ENCODE measurements at places on chromosomes 7 and 10.
A peak's percentile ranks its signal among the peaks of the same experiment; 100 is the strongest.

GRCh38 chr7:8380130-8380529 lies 53.3 kb upstream of the NXPH1 start:
- DNase-seq = no peak

- DNase-seq = no peak
These were observed 147.1 kb downstream of the LRRC4 start for GRCh38 chr7:127884066-127884559.

GRCh38 chr10:113055458-113055857 lies 105.4 kb downstream of the TCF7L2 start:
- no peak for DNase-seq

DNA sequence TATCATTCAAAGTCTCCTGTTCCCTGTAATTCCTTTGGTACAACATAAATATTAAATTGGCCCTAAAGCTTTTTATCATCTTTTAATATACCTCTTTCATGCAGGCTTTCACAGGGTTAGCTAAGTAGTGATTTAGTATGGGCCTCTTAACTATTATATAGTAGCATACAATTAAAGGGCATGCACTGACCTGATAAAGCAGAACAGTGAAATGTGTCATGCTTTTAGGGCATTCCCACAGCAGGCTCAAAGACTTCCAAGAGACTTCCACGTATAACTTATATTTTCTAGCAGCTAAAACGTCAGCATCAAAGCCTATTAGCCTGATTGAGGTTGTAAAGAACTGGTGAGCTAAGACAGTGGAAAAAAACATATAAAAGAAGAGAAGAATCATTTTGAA lies 35.3 kb downstream of the SAMD8 start:
- DNase-seq = no peak

- DNase-seq = no peak
These were observed 35.9 kb downstream of the TCF7L2 start for GRCh38 chr10:112985690-112986543.

- DNase-seq = no peak
These were observed 123.0 kb upstream of the TNS3 start for GRCh38 chr7:47704936-47705335.

DNA sequence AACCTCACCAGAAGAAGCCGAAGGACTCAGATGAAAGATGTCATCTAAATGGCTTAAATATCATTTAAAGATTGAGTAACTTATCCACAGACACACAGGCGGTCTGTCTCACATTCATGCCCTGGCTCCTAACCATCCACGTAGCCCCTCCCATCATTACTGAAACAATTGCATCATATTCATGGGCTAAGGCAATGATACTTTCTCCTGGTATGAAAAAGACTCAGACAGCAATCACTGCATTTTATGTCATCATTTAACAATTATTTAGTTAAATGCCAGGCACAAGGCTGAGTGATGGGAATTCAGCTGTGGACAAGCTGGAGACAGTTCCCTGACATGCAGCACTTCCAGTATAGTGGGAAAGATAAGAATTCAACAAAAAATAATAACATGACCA lies 11.2 kb upstream of the TECTB start:
- no peak for DNase-seq

GRCh38 chr10:32253821-32254220 lies 93.1 kb downstream of the EPC1 start:
- DNase-seq = no peak

DNA sequence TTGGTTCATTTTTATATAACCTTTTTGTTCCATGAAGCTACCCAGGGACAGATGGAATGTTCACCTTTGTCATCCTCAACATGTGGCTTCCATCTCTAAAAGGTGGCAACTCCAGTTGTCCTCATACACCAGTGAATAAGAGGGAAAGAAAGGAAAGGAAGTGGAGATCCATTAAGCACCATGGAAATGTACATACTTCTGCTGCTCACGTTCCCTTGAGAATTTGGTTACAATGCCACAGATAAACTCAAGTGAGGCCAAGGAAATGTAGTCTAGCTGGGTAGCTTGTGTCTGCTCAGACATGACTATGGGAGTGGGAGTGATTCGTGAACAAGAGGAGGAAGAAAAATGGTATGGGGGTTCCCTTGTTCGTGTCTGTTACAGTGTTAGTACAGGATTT lies 237.1 kb upstream of the FAM3C start:
- no peak for DNase-seq

- DNase-seq = peak; percentile 75
These were observed 253.2 kb upstream of the INHBA start for GRCh38 chr7:41955893-41956675.

GRCh38 chr7:372546-372931 lies 82.6 kb downstream of the FOXL3 start:
- no peak for DNase-seq

GRCh38 chr10:130801784-130802183 lies 509.7 kb downstream of the TCERG1L start:
- no peak for DNase-seq

- DNase-seq = no peak
These were observed 305.8 kb upstream of the KCND2 start for GRCh38 chr7:119967221-119967620.

DNA sequence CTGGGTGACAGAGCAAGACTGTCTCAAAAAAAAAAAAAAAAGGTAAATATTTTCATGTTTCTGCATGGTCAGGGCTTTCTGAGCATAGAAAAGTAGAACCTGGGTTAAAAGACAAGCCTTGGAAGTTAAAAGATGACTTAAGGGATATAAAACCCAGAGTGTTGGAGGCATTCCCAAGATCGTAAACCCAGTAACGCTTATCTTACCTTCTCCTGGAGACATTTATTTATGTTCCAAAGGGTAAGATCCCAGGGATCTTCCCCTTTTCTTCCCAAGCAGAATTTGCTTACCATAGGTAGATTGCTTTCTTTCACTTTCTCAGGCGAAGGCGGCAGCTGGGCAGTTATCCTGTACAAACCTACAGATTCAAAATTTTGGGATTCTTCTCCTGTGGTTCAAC lies 22.2 kb downstream of the SUGCT start:
- no peak for DNase-seq

- DNase-seq = no peak
These were observed 25.6 kb downstream of the CDK14 start for GRCh38 chr7:90621747-90622140.

DNA sequence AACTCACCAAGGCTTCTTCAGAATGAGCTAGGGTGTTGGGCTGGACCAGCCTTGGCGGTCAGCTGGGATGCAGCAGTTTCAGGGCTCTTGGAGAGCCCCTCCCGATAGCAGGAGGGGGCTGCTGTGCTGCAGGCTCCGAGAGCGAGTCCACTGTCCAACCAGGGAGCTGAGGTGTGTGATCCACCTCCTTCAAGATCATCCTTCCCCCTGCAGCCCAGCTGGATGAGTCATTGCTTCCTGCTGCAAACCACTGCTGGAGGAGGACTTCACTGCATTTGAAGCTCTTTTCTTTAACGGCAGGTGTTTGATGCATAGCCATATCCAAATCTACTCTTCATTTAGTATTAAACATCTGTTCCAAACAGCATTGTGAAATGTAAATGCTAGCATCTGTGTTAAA lies 54.2 kb upstream of the EBF3 start:
- no peak for DNase-seq

DNA sequence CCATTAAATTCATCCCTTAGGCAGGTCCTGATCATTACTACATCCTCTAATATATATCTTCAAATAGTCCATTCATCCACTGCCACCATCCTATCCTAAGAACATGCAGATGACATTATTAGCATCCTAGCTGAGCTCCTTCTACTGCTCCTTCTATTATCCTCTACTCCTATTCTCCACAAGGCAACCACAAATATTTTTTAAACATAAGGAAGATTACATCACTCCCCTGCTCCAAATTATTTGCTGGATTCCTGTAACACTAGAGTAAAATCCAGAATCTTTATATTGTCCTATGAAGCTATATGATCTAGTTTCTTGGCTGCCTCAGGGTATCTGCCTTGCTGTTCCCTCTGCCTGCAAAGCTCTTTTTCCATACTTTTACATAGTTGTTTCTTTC lies 176.3 kb upstream of the SLC26A5 start:
- DNase-seq = no peak

DNA sequence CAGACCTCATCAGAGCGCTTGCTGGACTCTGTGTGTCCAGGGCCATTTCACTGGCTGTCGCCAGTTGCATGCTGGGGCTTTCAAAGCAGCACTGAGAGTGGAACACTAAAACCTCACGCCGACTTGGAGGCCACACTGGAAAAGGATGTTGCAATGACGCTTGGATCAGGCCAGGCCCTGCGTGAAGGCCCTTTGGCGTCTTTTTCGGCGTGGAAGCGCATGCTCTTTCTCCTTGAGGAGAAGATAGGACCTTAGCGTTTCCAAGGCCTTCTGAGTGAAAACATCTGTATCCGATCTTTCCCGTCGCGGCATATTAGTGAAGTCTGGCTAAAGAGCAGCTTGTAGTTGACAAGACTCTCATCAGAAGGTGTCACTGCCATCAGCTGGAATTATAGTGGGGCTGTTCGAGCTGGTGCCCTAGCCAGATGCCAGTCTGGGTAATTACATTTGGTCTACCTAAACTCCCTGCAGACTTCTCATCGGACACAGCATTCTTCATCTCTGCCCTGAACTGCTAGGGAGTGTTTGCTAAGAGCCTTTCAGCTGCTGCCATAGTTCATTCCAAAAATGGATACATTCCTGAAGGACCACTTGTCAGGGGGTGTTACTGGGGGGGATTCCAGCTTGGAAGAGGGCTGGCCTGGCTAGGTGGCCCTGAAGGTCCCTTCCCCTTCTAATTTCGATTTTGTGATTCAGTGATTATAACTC lies 167.7 kb upstream of the TCF7L2 start:
- DNase-seq = no peak

DNA sequence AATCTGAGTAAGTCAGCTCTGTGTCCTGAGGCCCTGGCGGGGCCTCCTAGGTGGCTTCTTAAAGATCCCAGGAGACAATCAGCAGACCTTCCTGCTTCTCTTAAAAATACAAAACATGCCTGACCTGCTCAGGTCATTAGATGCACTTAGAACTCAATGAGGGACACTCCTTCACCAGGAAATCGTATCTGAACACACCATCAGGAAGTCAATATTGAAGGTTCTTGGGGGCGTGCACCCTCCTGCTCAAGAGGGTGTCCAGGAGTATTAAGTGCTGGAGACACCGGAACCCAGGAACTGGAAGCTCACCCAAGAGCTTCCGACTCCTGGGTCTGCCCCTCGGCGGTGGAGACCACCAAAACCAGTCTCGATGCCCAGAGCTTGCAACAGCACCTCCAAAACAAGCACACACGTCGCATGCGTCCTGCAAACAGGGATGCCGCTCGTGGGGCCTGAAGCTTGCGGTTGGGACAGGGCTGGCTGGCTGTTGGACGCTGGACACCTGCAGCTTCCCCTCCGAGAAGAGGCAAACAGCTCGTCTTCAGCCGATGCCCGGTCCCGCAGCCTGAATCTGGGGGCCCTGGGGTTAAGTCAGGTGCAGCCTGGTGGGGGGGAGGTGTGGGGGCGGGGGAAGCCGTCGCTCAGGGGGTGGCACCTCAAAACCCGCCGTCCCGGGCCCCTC lies 803 bp downstream of the RAPGEF5 start:
- DNase-seq = no peak

DNA sequence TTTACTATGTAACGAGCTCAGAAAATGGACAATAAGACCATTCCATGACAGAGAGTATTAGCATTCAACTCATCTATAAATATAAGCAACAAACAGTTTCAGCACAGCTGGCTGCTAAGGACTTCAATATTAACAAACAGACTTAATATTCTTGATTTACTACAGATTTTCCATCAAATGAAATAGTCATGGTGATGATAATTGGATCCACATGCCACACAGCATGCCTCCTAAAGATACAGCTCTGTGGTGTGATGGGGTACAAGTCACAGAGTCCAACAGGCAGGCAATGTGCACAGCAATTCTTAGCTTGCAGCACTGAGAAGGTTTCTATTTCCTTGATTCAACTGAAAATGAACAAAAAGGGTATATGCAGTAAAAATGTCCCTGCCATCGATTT lies 54.0 kb downstream of the DOCK4 start:
- DNase-seq = no peak

DNA sequence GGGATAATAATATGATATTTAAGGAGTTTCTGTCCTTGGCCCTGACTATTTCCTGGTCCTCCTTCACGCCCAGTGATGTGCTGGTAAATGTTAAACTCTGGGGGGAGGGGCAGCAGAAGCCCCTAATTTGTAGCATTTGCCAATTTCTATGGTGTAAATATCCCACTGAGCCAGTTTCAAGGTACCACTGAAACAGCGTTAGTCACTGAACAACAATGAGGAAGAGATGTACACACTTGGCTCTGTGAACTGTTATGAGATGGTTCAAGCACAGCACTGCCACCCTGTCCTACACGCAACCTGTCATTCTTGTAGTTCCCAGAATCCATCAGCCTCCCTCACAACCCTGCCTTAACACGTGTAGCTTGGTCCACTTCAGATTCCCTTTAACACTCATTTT lies 39.8 kb downstream of the MET start:
- no peak for DNase-seq

DNA sequence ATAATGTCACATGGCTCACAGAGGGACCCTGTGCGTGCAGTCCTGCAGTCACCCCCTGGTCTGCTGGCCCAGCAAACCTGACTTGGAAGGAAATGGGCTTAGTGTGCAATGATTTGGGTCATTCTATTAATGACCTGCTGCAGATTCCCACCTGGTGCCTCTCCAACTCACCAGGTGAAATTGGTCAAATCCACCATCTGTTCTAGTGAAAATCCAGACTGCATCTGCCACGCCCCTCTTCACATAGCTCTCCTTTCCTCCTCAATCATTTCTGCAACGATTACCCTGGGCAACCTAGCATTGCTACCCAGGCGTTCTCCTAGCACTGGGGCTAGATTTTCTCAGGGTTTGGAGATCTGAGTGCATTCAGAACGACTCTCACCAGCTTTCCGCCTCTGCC lies 29.4 kb downstream of the SRRM3 start:
- no peak for DNase-seq

DNA sequence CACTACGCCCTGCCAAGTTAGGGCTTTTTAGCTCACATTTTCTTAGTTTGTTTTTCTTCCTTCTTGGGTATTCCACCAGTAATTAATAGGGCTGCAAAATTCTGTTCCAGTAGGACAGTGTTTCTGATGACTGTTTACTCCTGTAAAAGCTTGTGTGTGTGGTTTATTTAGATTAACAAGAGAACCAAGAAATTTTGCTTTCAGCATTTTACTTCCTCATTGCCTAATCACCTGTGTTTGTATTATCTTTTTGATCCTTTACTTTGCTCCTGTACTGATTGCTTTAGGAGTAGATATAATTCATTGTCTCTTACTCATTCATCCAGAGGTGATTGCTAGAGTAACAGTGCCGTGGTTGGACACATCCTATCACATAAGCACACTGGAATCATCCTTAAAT lies 27.7 kb downstream of the TDRD1 start:
- no peak for DNase-seq

- DNase-seq = no peak
These were observed 909.6 kb downstream of the REEP3 start for GRCh38 chr10:64430690-64431323.

GRCh38 chr10:84908491-84908890 lies 580.1 kb downstream of the CCSER2 start:
- DNase-seq = no peak
